Activated T-helper 1 cell treated with anti-CD3 and anti-CD28 coated beads, Interleukin-2, amount 50 U/mL, for 16 hours (primary cell): ENCODE measurements at places on chromosomes 6 and 20.

DNA sequence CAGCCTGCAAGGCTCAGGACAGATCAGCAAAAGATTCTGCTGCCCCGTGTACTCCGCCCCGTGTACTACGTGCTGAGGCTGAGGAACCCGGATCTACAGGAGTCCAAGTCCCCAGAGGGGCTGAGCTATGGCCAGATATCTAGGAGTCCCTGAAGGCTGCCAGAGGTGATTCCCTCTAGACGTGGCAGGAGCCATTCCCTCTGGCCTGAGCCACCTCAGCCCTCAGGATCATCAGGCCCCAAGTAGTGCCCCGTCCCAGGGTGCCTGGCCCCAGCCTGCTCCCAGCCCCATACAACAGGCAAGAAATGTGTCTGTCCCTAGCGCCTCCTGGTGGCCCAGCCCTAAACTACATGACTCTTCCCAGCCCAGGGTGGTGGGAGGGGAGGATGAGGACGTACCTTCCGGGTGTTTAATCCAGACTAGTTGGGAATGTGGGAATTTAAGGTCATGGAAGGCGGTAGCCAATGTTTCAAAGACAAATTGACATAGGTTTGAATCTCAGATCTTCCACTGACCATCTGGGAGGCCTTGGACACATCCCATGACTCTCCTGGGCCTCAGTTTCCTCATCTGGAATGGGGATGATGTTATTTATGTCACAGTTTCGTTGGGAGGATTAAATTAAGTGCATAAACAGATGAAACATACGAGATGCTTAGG, 49.4 kb upstream of the PTPN1 start:
- DNase-seq: peak; percentile 73

GRCh38 chr6:4018924-4019236, 60.1 kb downstream of the FAM217A start:
- DNase-seq: no peak

DNA sequence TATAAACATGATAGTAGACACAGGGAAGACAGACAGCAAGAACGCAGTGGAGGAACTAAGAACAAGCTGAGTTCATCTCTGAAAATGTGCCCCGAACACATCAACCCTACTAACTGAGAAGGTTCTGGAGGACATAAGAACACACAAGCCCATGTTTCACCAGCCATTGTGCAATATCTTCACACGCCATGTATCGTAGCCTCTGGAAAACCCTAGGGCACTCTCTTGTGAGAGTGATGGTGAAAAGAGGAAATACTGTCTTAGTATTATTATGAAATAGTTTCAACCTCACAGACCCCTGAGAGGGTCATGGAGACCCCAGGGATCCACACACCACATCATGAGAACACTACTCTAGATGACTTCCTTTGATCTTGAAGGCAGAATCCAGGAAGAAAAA, 26.1 kb upstream of the FOXF2 start:
- DNase-seq: no peak

- no peak for DNase-seq
These were observed 216.3 kb upstream of the ECI2 start for GRCh38 chr6:4351520-4352321.

GRCh38 chr20:36206068-36206467, 30.2 kb upstream of the AAR2 start:
- no peak for DNase-seq

- no peak for DNase-seq
These were observed 310.6 kb downstream of the PRKN start for GRCh38 chr6:162416831-162417537.

- no peak for DNase-seq
These were observed 37.5 kb downstream of the SRC start for GRCh38 chr20:37383229-37383989.

GRCh38 chr6:167113935-167114910, 8.7 kb upstream of the CCR6 start:
- peak; percentile 22 for DNase-seq

- no peak for DNase-seq
These were observed 147.7 kb upstream of the PHACTR3 start for GRCh38 chr20:59456342-59457279.

DNA sequence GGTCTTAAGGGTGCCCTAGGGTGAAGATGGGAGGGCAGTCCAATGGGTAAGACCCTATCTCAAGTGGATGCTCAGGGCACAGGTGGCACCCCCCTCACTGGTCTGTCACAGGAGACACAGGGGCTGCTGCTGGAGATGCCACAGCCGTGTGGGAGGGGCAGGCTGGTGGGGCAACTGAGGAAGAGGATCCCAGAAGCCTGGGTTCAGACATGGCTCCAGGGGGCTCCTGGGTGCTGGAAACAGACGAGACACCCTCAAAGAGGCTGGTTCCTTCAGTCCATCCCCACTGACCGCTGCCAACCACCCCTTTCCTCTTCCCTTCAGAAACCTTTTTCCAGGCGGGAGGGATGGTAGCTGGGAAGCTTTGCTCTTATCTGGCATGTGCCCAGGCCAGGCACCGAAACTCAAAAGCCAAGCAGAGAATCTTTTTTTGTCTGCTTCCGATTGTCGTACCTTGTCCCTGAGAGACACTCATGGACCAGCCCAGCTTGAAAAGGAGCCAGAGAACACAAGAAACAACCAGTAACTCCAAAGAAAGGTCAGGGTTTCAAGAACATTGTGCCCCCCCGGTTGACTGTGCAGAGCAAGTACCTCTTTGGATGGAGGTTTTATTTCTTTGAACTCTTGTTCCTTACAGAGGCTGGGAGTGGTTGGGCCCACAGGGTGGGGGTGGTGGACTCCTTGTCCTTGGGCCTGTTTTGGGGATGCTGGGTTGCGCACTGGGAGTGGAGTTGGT, 28.5 kb upstream of the EMILIN3 start:
- no peak for DNase-seq
